Upper lobe of left lung (tissue), 6 donors: ENCODE measurements at places on chromosomes 5 and 9. TPM values are rescaled to one million over a fixed set of nuclear protein-coding genes. Genes with fewer than 3 reads are reported as not detected.

DNA sequence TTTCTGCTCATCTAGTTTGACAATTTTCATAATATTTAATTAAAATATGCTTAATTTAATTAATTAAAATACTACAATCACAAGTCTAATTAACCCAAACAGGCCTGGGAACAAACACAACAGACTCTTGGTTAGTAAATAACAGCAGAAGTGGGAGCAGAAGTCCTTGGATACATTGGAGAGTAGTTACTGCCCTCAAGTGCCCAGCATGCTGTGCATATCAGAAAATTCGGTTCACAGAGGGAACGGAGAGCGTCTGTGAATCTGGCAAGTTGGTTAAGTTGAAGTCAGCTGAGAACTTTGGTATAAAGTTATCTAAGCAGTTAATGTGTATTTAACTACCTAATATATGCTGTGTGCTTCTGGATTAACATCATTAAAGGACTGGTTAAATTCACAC, 87.0 kb upstream of the ATG10 start:
- no peak for DNase-seq
- H3K36me3 ChIP-seq = no peaks in the 10 kb centered on the region
- no peak overlapping the region for H3K27ac ChIP-seq

- H3K4me1 ChIP-seq = peaks cover 44% of the 10 kb centered on the region
- peak; percentile 87 for DNase-seq
- no peak overlapping the region for H3K27ac ChIP-seq
- no peaks in the 10 kb centered on the region for H3K27me3 ChIP-seq
Observed at GRCh38 chr5:170293273-170293672, 4.3 kb downstream of the LCP2 start.

GRCh38 chr9:89676281-89676680, 71.5 kb downstream of the GADD45G start:
- peak overlapping the region; percentile 8 for H3K27ac ChIP-seq
- no peaks in the 10 kb centered on the region for H3K36me3 ChIP-seq
- peak; percentile 84 for DNase-seq
- H3K4me3 ChIP-seq = no peak overlapping the region
- peaks cover 33% of the 10 kb centered on the region for H3K4me1 ChIP-seq
- no peaks in the 10 kb centered on the region for H3K27me3 ChIP-seq

DNA sequence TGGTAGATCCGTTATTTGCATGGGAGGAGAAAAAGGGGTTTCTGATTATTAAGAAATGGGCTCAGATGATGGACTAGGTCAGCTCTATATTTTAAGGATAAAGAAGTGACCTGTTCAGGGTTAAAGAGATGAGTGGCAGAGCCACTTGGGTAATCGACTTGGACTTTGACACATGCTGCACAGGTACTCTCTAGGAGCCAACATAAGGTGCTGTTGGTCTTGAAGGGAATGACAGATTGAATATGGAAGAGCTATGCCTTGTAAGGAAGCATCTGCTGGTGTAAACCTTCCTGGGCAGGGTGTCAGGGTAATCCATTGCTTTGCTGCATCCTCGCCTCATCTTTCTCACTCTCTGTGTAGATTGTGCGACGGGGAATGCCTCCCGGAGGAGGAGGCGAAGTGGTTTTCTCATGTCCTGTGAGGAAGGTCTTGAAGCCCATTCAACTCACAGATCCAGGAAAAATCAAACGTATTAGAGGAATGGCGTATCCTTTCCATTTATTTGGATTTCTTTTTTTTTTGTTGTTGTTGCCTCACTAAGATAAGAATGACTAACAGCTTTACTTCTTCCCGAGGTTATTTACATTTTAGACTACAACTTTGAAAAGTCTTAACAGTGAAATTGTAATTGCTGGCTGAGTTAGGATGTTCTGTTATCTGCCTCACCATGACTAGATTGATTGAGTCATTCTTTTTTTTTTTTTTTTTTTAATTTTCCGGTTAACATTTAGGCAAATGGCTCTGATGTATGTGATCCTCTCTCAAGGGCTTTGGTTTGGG, 41.2 kb downstream of the RCL1 start:
- H3K4me1 ChIP-seq = peaks cover 18% of the 10 kb centered on the region
- no peaks in the 10 kb centered on the region for H3K27me3 ChIP-seq
- H3K36me3 ChIP-seq = peaks cover 17% of the 10 kb centered on the region
- H3K4me3 ChIP-seq = no peak overlapping the region

GRCh38 chr5:143606043-143606752, 202.7 kb upstream of the NR3C1 start:
- no peak for DNase-seq
- H3K4me3 ChIP-seq = no peak overlapping the region
- no peaks in the 10 kb centered on the region for H3K27me3 ChIP-seq
- peak overlapping the region; percentile 23 for H3K27ac ChIP-seq
- no peaks in the 10 kb centered on the region for H3K36me3 ChIP-seq

GRCh38 chr5:88691945-88692868, 190.8 kb downstream of the MEF2C start:
- H3K36me3 ChIP-seq = no peaks in the 10 kb centered on the region
- H3K4me1 ChIP-seq = peaks cover 24% of the 10 kb centered on the region
- no peak for DNase-seq
- H3K4me3 ChIP-seq = no peak overlapping the region
- H3K27me3 ChIP-seq = peaks cover 6% of the 10 kb centered on the region

Gene TMC1
- 0.67 TPM for total RNA-seq

Gene PNPLA7
- 24.6 TPM for total RNA-seq

Gene PWWP2A
- 30.6 TPM for total RNA-seq

Gene GOLM1
- total RNA-seq = 18.8 TPM

Gene PDZD2
- 71.6 TPM for total RNA-seq

Gene FBP2
- total RNA-seq = not detected
